Stimulated activated CD4-positive, alpha-beta T cell treated with anti-CD3 and anti-CD28 coated beads, TNF-alpha, amount 100 ng/mL, for 1 hour (primary cell): ENCODE measurements at places on chromosomes 11 and 22.

GRCh38 chr11:13038366-13038765, 29.2 kb downstream of the RASSF10 start:
- no peak for DNase-seq

- no peak for DNase-seq
Measured at GRCh38 chr22:20810645-20811044, 36.7 kb downstream of the SERPIND1 start.

GRCh38 chr22:20022978-20023613, 2.2 kb downstream of the TANGO2 start:
- DNase-seq: no peak

DNA sequence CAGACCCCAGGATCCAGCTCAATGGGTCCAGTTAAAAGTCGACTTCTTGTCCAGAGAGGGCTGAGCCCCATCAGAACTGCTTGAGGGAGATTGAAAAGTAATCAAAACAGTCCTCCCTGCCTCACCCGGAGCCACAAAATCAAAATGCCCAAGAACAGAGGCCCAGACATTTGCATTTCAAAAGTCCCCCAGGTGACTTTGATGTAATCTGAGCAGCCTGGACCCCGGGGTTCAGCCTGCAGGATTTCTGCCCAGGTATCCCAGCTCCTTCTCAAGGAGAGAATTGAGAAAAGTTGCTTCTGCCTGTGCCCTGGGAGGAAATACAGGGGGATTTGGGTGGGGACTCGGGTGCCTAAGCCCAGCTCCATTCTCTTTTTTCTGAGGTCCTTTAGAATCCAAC, 1385.0 kb downstream of the TBC1D22A start:
- DNase-seq: no peak

DNA sequence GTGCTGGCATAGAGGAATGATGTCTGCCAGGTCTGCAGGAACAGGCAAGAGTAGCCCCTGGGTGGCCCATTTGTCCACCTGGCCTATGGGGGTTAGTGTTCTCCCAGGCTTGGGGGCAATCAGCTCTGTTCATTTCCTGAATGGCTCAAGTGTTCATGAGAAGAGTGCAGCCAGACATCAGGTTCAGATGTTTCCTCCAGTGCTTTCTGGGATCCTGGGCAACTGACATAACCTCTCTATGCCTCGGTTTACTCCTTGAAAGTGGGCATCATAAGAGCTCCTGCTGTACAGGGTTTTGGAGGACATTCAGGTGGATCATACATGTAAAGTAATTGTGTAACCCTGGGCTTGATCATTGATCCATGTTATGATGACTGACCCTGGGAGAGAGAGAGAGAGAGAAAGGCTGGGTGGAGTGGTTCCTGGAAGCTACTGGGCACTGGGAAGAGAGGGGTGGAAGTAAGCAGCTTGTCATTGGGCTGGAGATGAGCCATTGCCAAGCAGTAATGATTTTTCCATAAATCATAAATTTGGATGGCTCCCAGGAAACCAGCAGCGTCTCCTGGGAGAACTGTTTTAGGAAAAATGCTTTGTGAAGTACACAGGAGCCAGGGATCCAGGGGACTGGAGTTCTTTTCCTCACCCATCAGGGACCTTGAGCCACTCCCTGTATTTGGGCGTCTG, 30.2 kb upstream of the ACCSL start:
- DNase-seq: no peak

- DNase-seq: no peak
Measured at GRCh38 chr11:68021167-68021787, 9.2 kb upstream of the NDUFS8 start.

GRCh38 chr22:34797826-34798225, 268.1 kb upstream of the ISX start:
- no peak for DNase-seq

- DNase-seq: no peak
Measured at GRCh38 chr11:120571476-120571875, 59.9 kb downstream of the GRIK4 start.

DNA sequence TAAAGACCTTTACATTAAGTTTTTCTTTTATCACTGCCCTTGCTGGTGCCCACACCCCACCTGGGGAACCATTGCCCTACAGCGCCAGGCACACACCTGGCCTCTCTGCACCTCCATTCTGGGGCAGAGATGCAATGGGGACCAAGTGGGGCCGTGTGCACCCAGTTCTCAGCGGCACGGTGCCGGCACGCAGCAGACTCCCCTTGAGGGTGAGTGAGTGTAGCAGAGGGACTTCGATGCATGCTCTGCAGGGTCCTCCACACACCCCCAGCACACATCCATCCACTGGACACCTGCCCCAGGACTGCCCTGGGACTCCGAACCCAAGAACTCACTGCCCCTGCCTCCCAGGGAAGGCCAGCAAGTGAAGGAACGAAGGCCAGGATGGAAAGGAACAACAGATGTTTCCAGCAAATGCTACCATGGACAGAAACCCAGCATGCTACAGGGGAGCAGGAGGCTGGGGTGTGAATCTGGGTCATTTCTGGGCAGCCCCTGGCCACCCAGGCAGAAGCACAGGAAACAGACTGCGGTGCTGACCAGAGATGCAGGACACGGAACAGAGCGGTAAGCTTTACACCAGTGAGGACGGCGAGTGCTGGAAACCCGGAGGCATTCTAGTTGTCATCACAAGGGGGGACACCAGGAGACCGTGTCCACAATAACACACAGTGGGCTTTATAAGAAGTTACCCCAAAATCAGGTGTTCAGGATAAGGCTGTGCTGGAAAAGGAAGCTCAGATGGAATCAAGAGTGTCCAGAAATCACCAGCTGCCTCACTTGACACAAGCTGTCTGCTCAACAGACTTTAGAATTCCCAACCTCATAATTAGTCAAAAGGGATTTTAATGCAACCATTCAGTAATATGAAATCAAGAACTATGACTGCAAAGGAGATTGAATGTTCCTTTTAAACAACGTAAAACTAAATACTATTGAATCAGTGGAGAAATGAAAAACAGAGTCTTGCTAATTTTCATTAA, 32.7 kb upstream of the MOB2 start:
- DNase-seq: no peak

- no peak for DNase-seq
Measured at GRCh38 chr11:57482782-57483561, 22.6 kb downstream of the RTN4RL2 start.

GRCh38 chr11:71499546-71499945, 27.5 kb upstream of the KRTAP5-7 start:
- no peak for DNase-seq

DNA sequence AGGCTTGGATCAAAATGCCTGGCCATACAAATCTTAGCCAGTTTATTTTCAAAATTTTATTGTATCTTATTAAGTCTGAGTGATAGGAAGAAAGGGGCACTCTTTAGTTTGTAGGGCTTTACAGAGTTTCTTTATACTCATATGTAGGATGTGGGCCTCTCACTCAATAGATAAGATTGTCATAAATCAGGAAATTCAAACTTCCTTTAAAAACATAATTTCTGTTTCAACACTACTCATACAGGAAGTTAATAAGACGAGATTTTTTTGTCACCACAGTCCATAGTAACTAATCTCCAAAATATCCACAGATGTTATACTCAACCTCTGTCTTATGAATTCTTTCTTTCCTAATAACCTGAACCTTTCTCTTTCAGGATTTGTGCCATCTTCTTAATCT, 13.3 kb upstream of the OR56B4 start:
- DNase-seq: no peak

GRCh38 chr22:41491374-41492100, 22.6 kb downstream of the ACO2 start:
- no peak for DNase-seq

DNA sequence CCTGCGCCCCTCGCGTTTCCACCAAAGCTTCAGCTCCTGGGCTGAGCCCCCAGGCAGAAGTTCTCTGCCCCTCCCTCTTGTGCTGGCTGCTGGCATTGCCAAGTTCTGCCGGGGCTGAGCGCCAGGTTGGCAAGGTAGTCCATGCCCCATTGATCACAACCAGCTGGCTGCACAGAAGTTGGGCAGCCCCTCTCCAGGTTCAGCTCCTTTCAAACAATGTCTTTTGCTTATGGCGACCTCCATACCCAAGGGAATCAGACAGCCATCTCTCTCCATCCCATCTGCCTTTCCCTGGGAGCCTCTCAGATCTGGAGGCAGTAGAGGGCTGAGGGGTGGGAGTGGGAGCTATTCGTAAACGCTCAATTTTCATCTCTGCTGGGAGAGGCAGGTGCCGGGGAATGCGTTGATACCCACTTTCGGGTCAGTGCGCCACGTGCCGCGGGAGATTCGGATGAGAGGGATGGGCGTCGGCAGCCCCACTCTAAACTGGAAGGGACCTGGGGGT, 1.5 kb downstream of the ADAMTS8 start:
- DNase-seq: no peak

GRCh38 chr11:134754521-134755198, 342.6 kb upstream of the B3GAT1 start:
- no peak for DNase-seq

DNA sequence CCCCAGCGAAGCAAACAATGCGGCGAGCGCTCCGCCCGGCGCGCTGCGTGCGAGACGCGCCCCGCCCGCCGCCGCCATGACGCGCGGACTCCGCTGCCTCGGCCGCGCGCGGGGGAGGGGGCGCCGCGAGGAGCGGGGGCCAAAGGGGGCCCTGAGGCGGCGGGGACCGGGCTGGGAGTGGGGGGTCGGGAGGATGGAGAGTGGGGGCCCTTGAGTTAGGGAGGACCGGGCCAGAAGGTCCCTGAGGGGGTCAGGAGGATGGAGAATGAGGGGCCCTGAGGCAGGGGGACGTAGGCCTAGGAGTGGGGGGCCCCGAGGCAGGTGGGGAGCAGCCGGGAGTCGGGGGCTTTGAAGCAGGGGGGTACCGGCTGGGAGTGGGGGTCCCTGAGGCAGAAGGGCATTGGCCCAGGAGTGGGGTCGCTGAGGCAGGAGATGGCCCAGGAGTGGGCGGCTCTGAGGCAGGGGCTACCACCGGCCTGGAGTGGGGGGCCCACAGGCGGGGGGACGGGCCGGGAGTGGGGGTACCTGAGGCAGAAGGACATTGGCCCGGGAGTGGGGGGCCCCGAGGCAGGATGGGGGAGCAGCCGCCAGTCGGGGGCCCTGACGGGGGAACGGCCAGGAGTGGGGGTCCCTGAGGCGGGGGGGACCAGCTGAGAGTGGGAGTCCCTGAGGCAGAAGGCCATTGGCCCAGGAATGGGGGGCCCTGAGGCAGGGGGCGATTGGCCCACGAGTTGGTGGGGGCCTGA, at the start of gene BRD1:
Gene BRD1, minus strand, starts transcription at position 21 of the 746 bp plus-strand sequence. CDS start 3,556 bp downstream, outside the sequence.
- DNase-seq: no peak

- no peak for DNase-seq
Measured at GRCh38 chr11:117610901-117611300, 186.1 kb downstream of the DSCAML1 start.

- no peak for DNase-seq
Measured at GRCh38 chr11:64524534-64525042, 66.4 kb upstream of the SLC22A12 start.

GRCh38 chr11:122085264-122085663, 30.8 kb downstream of the BLID start:
- no peak for DNase-seq

GRCh38 chr11:4433856-4434255, 15.2 kb upstream of the OR52K2 start:
- DNase-seq: no peak

- DNase-seq: no peak
Measured at GRCh38 chr11:13261591-13262061, 16.0 kb upstream of the BMAL1 start.
